ENCODE measurements at places on chromosomes 13 and 19.

- DNase-seq = no peak
Observed at GRCh38 chr19:2533686-2534422, 57.9 kb downstream of the GADD45B start.

GRCh38 chr19:27974082-27974513 is 1238.9 kb downstream of the UQCRFS1 start:
- no peak for DNase-seq

GRCh38 chr19:5782945-5783919 is 1.3 kb downstream of the PRR22 start:
- DNase-seq = no peak

GRCh38 chr19:29616541-29616940 is 10.5 kb downstream of the POP4 start:
- DNase-seq = no peak

DNA sequence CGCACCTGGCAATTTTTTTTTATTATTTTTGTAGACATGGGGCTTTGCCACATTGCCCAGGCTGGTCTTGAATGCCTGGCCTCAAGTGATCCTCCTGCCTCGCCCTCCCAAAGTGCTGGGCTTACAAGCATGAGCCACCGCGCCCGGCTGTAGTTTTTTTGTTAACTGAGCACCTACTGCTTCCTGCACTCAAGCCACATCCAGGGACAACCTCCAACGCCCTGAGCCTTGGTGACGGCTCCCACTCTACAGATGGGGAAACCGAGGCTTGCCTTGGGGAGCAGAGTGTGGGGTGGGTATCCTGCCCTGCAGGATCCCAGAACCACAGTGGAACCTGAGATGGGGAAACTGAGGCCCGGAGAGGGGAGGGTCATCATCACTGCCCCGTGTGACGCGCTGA is 3.0 kb downstream of the ELANE start:
- no peak for DNase-seq

GRCh38 chr19:14158276-14159023 is 22.1 kb upstream of the ASF1B start:
- no peak for DNase-seq

DNA sequence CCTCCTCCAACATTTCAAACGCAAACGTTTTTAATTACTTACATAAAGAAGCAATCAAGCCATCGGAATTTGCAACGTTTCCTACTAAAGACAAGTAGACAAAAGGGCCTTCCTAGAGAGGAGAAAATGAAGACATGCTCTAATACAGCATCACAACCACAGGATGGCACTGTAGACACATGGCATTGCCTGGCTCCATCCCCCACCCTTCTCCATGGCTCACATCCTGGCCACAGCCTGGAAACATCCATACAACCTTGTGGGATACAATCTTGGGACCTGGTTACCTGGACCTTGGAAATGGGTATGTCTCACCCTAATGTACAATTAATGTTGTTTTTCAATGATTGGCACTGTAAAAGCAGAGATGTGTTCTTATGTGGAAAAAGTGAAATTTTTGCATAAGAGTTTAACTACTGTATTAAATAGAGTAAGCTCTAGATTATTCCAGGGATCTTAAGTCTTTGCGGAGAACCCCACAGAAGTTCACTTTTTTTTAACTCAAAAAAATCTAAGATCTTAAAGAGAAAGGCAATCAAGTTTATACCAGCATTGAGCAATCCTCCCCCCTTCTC is 21.5 kb downstream of the EBPL start:
- DNase-seq = peak; percentile 7

GRCh38 chr13:106183410-106184065 is 351.9 kb downstream of the EFNB2 start:
- DNase-seq = no peak

DNA sequence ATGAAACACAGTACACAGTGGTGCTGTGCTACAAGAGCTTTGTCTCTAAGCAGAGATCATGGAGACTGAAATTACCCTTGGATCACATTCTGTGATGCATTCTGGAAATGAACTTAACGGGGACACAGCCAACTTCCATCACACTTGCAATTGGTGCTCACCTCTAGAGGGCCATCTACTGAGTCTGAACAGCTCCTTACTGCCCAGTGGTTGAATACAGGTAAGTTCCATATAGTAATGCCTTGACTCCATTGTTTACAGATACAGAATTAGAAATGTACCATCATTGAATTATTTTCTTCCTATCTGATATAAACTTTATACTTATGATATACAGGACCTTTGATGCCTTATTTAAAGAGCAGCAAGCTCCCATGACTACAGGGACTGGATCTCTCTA is 686.4 kb downstream of the PCDH9 start:
- no peak for DNase-seq

DNA sequence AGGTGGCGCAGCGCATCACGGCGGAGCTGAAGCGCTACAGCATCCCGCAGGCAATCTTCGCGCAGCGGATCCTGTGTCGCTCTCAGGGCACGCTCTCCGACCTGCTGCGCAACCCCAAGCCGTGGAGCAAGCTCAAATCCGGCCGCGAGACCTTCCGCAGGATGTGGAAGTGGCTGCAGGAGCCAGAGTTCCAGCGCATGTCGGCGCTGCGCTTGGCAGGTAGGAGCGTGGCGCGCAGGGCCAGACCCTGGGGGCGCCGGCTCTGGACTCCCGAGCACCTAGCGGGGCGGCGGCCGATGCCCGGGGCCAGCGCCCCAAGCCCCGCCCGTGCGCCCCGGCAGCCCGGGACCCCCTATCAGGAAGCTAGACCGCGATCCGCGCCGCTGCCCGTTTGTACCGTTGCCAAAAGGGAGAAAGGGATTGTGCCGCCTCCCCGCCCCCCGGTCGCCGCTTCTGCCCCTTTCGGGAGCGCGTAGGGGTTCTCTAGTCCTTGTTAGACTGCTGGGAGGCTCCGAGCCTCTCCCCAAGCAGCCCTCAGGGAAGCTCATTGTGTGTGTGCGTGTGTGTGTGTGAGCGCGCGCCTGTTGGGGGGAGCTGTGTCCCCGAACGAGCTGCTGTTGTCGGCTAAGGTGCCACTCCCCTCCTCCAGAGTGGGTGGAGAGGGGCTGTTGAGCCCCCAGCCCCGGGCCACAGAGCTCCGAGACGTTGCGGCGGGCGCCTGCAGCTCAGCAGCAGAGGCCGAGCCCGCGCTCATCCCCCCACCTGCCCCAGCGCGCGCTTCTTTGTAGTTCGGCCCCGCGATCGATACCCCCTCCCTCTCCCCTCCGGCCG is 1.5 kb downstream of the ONECUT3 start:
- no peak for DNase-seq

DNA sequence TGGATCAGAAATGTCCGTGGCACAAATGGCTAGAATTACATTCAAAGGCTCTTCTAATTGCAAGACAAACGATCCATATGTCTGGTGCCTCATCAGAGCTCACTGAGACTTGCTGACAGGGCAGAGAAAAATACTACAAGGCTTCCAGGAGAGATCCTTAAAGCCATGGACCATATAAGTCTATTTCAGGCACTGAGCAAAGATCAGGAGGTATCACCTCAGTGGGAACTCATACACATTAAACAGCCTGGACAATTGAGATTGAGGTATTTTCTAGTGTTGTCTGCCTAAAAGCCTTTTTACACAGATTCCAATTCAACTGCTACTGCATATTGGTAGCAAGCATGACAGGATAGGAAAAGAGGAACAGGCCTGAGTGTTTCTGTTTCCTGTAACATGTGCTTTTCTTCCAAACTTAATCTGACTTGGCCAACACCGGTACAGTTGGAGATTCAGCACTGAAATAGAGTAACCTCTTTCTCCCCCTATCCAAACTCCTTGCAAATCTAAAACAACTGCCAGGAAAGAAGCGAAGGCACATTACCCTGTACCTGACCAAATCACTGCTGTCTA is 65.9 kb downstream of the SERP2 start:
- no peak for DNase-seq

- DNase-seq = no peak
Observed at GRCh38 chr13:96982672-96983071, 11.6 kb downstream of the OXGR1 start.

- no peak for DNase-seq
Observed at GRCh38 chr13:57087006-57087405, 53.7 kb upstream of the PRR20A start.

DNA sequence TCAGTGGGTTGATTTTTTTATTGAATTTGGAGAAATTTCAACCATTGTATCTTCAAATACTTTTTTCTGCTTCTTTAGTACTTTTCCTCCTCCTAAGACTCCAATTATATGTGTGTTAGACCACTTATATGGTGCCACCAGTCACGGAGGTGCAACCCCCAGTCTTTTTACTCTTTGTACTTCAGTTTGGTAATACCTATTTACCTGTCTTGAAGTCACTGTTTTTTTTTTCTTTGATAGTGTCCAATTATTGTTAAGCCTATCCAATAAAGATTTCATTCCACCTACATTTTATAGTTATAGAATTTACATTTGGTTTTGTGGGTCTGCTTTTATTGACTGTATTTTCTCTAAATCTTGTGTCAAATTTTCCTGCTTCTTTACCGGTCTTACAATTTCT is 14.9 kb downstream of the ZNF283 start:
- no peak for DNase-seq

GRCh38 chr13:89831157-89831556 is 1516.3 kb upstream of the MIR17HG start:
- no peak for DNase-seq

GRCh38 chr19:48674921-48675824 is 2.4 kb upstream of the NTN5 start:
- peak; percentile 61 for DNase-seq

GRCh38 chr13:26996965-26997752 is 174.5 kb downstream of the USP12 start:
- DNase-seq = no peak

GRCh38 chr13:36872621-36873020 is 47.4 kb downstream of the SMAD9 start:
- no peak for DNase-seq

DNA sequence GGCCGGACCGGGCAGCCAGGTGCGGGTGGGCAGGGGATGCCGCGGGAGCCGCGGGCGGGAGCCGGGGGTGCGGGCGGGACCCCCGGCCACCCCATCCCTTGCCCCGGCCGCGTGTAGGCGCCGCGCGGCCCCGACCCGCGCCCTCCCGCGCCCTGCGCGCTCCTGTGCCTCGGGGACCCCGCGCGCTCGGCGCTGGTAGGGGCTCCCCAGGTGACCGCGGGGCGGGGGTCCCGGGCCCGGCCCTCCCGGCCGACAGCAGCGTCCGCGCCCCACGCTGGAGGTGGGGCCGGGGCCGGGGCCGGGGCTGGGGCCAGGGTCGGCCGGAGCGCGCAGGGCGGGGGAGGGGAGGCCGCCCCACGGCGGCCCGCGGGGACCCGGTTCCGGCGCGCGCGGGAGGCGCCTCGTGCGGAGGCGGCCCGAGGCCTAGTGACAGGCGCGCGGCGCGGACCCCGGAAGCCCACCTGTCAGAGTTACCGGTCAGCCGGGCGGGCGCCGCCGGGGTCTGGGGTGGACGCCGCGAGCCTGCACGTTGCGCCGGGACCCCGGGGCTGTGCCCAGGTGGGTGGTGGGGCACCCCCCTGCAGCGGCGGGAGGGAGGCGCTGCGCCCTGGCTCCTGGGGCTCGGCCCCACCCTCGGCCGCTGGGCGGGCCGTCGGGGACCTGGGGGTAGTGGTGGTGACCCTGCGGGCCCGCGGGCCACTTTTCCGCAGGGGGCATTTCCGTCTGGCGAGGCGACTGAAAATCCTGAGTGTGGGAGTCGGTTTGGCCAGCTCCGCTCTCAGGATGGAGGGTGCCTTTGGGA is 518 bp downstream of the TFDP1 start:
- no peak for DNase-seq

- no peak for DNase-seq
Observed at GRCh38 chr19:310781-311496, 19.7 kb upstream of the PLPP2 start.

GRCh38 chr13:30422054-30422839 is at the start of gene UBE2L5:
Gene UBE2L5 (plus strand): TSS chr13:30422493. CDS start chr13:30427991, 5,498 bp downstream.
- DNase-seq = no peak

- no peak for DNase-seq
Observed at GRCh38 chr19:19409631-19410030, 4.2 kb downstream of the GATAD2A start.

DNA sequence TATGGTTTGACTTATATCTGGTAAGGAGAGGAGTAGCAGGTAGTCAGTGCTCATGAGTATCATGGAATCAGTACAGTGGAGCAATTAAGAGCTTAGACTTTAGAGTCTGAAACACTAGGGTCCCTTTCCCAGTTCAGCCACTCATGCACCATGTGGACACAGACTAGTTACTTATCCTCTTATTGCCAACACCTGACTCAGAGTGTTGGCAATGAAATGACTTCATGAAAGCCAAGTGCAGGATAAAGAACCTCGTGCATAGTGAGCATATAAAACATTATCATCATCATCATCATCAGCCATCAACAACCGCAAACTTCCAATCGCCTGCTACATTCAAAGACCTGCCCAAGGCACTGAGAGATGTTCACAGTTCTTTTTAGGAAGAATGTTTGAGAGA is 164.2 kb downstream of the FOXO1 start:
- DNase-seq = no peak

DNA sequence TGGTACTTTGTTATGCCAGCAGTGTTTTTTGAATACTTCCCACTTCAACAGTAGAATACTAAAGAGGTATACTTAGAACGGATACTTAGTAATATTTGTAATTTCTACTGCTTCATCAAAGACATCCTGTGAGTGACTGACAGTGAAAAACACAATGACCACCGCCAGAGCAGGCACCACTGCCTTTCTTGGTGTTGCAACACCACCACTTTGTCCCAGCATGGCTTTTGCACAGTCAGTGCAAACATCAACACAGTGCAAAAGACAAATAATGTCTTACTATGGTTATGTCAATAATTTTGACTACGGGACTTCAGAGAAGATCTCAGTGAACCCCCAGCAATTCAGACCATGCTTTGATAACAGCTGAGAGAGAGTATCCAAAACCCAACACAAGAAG is 220.5 kb downstream of the RBM26 start:
- no peak for DNase-seq

GRCh38 chr19:49347835-49348234 is 12.6 kb downstream of the CD37 start:
- DNase-seq = no peak

- no peak for DNase-seq
Observed at GRCh38 chr19:48685583-48685982, 10.2 kb upstream of the FUT2 start.

DNA sequence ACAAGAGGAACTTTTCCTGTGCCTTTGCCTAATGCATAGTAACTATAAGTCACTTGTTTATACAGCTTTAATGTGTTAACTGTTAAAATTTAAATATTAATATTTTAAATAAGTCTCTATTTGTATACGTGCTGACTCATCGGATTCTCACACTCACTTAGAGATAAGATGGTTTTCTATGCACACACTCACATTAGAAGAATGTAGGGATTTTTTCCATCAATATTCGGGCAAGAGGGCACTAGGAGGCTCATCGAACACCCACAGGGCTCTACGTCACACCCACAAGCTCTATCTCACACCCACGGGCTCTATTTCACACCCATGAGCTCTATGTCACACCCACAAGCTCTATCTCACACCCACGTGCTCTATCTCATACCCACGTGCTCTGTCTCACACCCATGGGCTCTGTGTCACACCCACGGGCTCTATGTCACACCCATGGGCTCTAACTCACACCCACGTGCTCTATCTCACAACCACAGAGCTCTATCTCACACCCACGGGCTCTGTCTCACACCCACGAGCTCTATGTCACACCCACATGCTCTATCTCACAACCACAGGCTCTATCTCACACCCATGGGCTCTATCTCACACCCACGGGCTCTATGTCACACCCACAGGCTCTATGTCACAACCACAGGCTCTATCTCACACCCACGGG is 73.4 kb downstream of the COL4A2 start:
- no peak for DNase-seq

- DNase-seq = no peak
Observed at GRCh38 chr19:28169168-28169887, 1043.6 kb downstream of the UQCRFS1 start.

GRCh38 chr13:113094410-113094800 is 11.2 kb upstream of the F7 start:
- DNase-seq = no peak

GRCh38 chr19:46616631-46617322 is 8.1 kb downstream of the PTGIR start:
- no peak for DNase-seq
